K562 (cell line): ENCODE measurements at places on chromosomes 6 and 20.

- DNase-seq: peak; percentile 20
Measured at GRCh38 chr6:161319231-161319630, 45.4 kb upstream of the AGPAT4 start.

GRCh38 chr6:20413826-20414225 is 12.1 kb downstream of the E2F3 start:
- DNase-seq: no peak

DNA sequence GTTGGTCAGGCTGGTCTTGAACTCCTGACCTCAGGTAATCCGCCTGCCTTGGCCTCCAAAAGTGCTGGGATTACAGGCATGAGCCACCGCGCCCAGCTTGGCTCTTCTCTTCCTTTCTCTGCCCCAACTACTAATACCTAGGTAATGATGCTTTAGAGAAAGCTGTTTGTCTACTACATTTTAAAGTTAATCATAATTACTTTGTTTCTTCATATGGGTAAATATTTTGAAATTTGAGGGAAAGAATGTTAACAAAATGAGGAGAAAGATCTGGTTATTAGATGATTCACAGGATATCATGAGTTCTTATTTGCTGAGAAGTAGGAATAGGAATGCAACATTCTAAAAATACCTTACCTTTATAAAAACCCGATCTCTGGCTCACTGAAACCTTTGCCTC is 18.4 kb upstream of the PTPRK start:
- DNase-seq: no peak

GRCh38 chr6:35089216-35089934 is 51.8 kb downstream of the TCP11 start:
- DNase-seq: no peak

GRCh38 chr20:62449951-62450691 is 22.8 kb upstream of the RBBP8NL start:
- DNase-seq: no peak

DNA sequence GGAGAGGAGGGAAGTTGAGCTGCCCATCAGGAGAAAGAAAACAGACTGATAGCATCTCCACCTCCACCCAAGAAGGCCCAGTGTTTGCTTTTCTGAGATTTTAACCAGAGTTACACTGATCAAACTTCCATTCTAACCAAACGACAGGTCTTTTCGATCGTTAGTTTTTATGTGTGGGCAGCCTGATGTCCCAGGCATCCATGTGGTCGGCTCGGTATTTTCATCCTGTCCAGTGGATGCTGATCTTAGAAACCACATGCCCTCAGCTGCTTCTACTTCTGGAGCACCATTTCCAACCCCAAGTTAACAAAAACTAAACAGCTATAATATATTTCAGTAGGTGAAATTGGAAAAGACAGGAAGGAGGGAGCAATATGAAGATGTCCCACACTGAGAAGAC is 536.8 kb upstream of the JAG1 start:
- DNase-seq: no peak

DNA sequence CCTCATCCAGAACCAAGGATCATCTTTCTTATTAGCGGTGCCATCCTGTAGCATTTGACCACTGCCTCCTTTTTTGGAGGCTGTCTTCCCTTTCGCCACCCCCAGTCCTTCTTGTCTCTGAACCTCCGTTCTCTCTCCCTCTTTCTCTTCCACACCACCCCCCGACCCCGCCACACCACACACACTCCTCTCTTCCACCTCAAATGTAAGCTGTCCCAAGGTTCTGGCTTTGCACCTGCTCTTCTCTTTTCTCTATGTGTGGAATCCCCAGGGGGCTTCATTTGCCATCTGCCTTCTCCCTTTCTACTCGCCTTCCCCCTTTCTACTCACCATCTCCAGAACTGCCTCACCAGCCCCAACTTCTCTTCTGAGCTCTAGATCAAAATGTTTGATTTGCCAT is 111.3 kb upstream of the CDYL start:
- no peak for DNase-seq

DNA sequence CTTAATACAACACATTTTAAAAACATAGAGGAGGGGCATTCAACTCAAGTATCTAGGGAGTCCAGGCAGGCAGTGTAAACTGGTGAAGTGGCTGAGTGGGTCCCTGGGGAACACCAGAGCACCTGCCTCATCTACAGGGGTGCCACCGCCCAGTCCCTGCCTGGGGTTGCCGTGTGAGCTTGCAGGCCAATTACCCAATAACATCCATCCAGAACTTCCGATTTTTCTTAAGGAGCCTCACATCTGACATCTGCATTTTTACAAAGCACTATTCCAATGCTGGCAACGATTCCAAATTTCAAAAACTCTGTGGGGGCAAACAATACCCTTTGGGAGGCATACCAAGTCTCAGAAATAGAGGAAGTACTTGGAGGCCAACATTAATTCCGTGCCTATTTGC is 288.4 kb upstream of the TSHZ2 start:
- DNase-seq: no peak

GRCh38 chr6:2171728-2172127 is 73.7 kb downstream of the GMDS start:
- DNase-seq: no peak

DNA sequence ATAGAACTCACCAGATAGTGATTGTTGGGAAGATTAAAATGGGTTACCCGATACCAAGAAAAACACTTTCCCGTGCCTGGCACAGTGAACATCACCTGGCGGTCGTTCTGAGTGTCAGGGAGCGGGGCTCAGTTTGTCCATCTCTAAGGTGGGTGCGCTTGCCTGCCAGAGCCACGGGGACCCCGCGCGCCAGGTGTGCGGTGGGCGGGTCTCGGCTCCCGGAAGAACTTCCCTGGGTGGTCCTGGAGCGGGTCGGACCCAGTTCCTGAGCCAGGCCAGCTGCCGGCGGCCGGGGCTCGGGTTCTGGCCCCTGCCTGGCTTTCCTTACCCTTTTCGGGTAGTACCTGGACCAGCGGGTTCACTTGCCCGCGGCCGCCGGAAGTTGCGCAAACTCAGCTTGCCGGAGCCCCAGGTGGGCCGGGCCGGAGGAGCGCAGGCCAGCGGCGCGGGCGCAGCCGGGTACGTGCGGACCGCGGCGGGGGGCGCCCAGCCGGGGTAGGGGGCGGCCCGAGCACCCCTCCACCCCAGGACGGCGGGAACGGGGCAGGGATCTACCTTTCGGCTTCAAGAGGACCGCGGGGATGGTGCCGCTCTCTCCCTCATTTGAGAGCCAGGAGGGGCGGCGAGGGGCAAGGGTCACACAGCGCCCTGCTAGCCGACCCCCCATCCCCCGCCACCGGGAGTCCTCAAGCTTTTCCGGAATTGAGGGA is 7.5 kb downstream of the FAM110A start:
- no peak for DNase-seq

GRCh38 chr20:52275181-52275691 is 83.7 kb upstream of the ZFP64 start:
- DNase-seq: no peak

GRCh38 chr6:123171341-123172115 is 175.5 kb downstream of the CLVS2 start:
- no peak for DNase-seq

DNA sequence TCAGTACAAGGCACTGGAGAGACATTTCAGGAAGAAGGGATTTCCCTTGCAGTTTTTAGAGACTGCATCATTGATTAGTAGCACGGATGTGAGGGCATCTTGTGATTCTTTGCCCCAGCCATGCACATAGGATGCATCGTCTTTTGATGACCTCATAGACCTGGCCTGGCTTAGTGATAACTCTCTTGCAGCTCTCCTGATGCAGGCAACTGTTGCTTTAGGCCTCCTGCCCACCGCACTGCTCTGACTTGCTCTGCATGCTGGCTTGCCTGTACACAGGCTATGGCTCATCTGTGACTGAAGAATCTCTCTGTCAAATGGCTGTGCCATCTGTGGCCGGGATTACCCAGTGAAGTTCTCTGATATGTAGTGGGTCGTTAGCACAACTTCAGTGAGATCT is 207.7 kb upstream of the PTCHD4 start:
- DNase-seq: no peak

GRCh38 chr20:25539742-25540672 is 45.3 kb downstream of the NINL start:
- peak; percentile 34 for DNase-seq
